Activated naive CD8-positive, alpha-beta T cell treated with anti-CD3 and anti-CD28 coated beads, Interleukin-2, amount 10 ng/mL, durations not matched to agents 7 days and 5 days (primary cell): ENCODE measurements at places on chromosomes 5 and 9.

DNA sequence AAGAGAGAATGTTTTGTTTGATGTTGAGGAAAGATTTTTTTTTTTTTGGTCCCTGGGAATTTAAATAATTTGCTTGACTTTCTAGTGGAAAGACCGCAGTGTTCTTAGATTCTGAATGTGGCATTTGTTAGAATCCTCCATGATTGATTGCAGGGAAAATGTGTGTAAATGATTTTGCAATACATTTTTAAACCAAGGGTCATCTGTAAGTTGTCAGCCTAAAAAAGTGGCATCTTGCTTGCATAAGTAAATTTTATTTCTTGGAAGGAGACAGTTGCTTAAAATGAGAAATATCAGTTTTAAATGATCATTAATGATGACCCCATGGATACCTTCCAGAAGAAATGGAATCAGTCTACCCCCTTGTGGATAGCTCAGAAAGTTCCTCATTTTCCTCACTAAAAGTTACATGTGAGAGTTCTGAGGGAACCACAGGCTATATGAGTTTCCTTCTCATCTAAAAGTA, 105.1 kb upstream of the SLC25A48 start:
- DNase-seq: no peak

GRCh38 chr5:36720688-36721087, 114.3 kb downstream of the SLC1A3 start:
- no peak for DNase-seq

GRCh38 chr9:124330011-124330697, 72.4 kb downstream of the NEK6 start:
- DNase-seq: no peak

DNA sequence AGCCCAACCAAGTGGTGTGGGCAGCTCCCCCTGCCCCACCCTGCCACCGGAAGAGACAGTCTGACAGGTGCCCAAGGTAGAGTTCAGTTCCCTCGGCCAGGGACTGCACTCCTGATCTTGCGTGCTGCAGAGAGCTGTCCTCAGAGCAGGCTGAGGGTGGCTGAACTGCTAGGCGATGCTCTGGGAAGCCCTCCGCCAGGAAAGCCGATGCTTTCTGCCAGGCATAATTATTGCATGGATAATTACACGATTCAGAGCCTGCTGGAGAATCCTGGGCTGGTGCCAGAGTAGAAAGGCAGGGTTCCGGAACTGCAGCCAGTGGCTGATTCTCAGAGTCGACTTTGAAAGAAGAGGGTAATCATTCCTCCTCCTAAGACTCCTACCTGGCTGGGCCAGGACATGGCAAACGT, 19.3 kb downstream of the KCNIP1 start:
- no peak for DNase-seq

GRCh38 chr5:72163349-72163983, 56.2 kb downstream of the MAP1B start:
- no peak for DNase-seq

GRCh38 chr5:159135896-159136531, 36.3 kb upstream of the EBF1 start:
- DNase-seq: no peak

GRCh38 chr9:135347461-135347860, 132.1 kb upstream of the PPP1R26 start:
- no peak for DNase-seq

DNA sequence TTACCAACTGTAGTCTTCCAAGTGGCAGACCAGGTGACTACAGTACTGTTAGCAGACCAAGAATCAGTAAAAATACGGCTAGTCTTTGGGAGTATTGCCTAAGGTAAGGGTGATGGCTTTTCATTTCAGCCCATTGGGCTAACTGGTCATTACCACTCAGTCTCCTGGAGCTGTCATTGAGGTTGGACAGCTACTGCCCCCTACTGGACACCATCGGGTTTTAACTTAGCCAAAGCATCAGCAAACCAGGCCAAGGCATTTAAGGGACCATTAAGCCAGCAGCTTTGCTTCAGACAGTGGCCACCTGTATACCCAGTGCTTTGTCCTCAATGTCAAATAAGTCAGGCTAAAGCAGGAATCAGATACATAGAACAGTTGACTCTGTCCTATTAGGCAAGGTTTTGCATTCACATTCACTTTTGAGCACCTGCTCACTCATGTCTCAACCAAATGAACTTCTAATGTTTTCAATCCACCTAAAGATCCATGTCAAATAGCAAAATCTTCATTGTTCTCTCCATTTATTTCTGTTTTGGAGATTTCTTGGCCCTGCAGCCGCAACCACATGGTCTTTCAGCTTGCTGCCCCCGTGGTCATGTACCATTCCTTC, 117.2 kb downstream of the INVS start:
- peak; percentile 46 for DNase-seq

DNA sequence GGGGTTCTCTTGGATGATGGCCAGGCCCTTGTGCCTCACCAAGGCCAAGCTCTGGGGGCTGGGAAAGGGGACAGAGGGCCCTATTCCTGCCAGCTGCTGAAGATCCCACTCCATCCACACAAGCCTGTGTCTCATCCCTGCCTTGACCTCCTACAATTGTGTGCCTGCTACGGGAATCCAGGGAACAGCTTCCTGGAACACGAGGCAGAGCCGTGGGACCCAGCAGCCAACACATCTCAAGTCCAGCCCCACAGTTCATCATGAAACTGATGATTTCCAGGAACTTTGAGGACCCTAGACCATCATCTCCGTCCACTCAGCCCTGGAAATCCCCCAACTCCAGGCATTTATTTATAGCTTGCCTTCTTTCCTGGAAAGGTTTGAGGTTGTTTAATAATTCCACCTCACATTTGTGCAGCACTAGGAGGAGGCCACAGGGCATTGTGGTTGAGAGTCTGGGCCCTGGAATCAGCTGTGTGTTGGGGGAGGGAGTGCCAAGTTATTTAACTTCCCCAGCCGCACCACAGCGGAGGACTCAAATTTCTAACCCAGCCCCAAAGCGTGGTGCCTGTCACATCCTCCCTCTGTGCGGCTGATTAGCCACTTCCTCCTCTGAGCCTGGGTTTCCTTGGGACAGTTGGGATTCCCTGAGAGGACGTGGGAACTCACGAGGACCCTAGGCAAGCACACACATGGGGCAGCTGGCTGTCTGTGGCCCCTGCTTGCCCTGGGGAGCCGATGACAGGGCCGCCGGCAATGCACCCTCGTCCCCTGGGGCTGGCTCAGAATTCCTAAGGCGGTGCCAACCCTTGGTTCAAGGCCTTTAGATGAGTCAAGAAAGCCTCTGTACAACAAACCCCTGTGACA, 58.2 kb upstream of the GGTA1 start:
- peak; percentile 53 for DNase-seq

DNA sequence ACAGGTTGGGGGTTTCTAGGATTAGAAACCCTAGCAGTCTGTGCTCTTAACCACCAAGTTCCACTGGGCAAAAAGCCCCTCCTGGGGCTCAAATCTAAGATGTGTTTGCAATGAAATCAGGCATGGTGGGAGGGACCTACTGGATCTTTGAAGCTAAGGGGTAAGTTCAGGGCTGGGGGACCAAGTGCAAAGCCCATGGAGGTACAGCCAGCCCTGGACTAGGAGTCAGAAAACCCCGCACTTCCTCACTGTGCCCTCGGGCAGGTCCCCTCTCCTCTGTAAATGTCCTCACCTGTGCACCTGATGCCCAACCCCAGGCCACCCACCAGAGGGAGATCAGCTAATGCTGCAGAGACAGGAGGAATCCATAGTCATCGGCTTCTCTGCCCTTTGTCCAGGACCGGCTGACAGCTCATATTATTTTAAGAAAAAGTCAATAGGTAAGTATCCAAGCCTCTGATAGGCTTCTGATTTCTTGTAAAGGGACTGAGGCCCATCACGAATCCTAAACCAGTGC, 138.3 kb downstream of the PAX5 start:
- no peak for DNase-seq

- no peak for DNase-seq
Observed at GRCh38 chr9:28456861-28457260, 883.6 kb upstream of the C9orf72 start.

- peak; percentile 82 for DNase-seq
Observed at GRCh38 chr9:93064392-93065134, 6.1 kb downstream of the SUSD3 start.

DNA sequence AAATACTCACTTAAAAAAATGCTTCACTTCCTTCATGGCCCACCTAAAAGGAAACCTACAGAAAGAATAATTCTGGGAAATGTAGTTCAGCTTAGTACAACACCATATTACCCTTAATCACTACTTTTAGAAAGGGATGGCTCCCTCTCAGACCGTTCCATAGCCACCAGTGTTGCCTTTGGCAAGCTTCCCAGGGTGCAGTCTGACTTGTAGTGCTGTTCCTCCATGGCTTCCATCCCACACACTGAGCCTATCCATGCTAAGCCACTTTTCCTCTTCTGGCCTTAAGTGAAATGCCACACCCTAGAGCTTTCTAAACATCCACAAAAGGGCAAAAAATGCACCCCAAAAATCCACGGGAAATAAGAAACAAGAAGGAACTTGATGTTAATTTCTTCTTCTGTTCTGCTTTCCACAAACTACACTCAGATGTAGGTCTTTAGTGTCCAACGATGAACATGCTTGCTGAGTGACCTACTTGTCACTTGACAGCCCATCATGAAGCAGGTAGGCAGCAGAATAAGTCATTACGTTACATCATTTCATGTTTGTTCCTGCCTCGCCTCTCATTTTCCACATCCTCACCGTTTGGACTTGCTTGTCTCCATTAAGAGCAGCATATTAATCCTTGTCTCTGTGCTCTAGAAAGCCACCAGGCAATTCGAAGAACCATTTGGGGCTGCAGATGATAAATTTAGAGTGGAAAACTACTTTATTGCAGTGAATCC, 391.1 kb upstream of the GRAMD2B start:
- DNase-seq: no peak

DNA sequence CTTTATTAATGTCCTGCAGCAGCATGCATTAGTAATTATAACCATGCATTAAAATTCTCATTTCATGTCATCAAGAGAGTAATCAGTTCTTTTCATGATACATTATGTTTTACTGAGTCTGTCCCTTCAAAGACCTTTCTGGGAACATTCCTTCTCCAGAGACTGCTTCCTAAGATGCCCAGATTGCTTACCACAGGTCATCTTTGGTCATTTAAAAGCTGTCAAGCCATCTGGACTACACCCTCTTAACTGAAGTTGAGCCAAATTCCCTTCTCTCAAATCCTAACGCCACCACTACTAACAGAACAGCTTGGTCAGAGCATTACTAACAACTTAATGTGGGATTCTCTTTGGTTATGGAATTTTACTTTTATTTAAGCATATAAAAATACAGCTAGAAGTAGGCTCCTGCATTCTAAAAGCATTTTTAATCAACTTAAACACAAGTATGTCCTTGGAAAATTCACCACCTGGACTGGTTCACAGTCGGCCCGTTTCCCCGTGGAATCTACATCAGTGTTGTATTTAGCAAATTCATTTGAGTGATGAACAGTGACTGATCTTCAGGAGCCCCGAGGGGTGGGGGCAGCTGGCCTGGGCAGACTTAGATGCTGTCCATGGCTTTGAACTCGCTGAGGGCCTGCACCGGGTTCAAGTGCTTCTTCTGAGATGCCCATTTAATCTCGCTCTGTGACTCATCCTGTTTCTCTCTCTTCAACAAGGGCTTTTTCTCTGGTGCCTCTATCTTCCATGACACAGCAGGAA, 92.8 kb upstream of the CCDC112 start:
- DNase-seq: no peak

GRCh38 chr5:57346328-57346727, 136.3 kb downstream of the ACTBL2 start:
- DNase-seq: no peak

DNA sequence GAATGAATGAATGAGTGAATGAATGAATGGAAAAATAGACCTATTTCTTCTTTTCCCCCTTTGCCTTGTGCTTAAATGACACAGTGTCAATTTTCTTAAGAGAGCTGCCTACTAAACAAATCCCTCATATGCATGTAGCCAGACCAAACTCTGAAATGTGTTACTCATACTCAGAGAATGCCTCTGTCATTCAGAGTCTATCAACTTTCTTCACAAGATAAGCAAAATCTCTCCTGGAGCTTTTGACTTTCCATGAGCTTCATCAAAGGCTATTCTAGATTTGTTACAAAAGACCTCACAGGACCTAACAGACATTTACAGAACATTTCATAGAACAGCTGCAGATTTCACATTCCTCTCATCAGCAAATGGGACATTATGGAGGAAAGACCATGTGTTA, 275.7 kb upstream of the MSX2 start:
- no peak for DNase-seq

DNA sequence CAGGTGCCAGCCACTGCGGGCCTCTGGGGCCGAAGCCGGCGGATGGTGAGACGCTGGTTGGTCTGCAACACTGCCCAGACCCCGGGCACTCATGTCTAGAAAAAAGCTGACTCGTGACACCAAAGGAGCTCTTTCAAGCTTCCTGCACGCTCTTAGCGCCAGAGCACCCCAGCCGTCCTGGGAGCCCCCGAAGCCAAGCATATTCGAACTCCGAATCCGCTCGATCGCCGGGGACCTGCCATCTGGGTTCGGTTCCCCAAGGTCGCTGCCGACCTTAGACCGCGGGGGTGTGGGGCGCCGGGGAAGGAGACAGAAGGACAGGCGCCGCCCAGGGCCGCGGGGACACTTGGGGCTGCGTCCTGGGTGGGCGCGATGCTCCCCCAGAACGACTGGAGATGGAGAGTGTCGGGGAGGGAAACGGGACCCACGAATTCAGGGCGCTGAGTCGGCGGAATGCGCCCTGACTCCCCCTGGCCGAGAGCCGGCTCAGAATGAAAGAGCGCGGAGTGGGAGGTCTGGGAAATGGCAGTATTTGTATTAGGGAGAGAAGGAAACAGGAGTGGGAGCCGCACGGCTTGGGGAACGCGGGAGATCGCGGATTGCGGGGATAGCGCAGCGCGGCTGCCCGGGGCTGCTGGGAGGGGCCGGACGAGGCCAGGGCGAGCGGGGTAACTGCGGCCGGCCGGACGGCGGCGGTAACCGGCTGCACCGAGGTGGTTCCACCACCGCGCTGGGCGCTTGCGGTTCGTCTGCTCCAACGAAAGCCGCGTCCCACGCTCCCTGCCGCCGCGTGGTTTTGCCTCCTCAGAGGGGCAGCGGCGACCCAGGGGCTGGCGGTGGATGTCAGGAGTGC, 20.1 kb upstream of the MARCHF6 start:
- DNase-seq: peak; percentile 39

DNA sequence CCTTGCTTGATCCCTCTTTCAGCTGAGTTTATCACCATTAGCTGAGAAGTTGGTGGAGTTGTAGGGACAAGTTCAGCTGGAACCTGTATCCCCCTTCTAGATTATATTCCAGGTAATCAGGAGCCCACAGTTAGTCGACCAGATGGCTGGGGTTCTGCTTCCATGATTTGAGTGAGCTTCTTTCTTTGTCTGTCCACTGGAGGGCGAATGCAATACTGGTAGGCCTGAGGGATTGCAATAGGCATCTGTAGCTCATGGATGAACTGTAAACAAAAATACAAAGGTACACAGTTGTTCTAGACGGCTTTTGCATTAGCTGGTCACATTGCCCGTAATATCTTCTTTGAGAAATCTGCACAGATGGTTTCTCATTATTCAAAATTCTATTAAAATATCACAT, 88.9 kb downstream of the PCSK5 start:
- no peak for DNase-seq
